ENCODE measurements at places on chromosomes 1 and 21. TPM values are rescaled to one million over a fixed set of nuclear protein-coding genes. Genes with fewer than 3 reads are reported as not detected.

DNA sequence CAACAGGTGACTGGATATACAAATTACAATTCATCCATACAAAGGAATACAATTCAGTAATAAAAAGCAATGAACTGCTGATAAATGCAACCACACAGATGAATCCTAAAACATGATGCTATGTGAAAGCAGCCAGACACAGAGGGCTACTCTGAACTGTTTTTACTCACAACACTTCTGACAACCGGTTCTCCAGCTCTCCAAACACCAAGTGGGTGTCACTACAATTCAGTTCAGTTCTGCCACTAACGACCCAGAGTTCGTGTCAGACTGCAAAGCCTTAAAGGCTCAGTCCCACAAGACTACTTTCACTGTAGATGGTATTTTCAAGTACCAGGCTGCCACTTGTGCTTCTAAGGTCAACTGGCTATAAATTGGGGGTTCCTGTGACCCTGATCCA is 119.4 kb downstream of the SLC16A1 start:
- no peak overlapping the region for H3K27ac ChIP-seq
- DNase-seq: no peak
- H3K4me1 ChIP-seq: peaks cover 12% of the 10 kb centered on the region
- H3K27me3 ChIP-seq: no peaks in the 10 kb centered on the region
- no peaks in the 10 kb centered on the region for H3K36me3 ChIP-seq

ASCL5 gene
- not detected for total RNA-seq

EVA1C gene
- 31.8 TPM for total RNA-seq

GRCh38 chr1:5643360-5644107 is 348.7 kb downstream of the NPHP4 start:
- no peaks in the 10 kb centered on the region for H3K36me3 ChIP-seq
- no peak for DNase-seq
- no peak overlapping the region for H3K4me3 ChIP-seq
- H3K4me1 ChIP-seq: no peaks in the 10 kb centered on the region
- H3K27me3 ChIP-seq: peaks cover 22% of the 10 kb centered on the region
- no peak overlapping the region for H3K27ac ChIP-seq

GRCh38 chr1:67824766-67825165 is 8.5 kb downstream of the GNG12 start:
- H3K36me3 ChIP-seq: no peaks in the 10 kb centered on the region
- no peaks in the 10 kb centered on the region for H3K27me3 ChIP-seq

Measured in lower lobe of right lung (tissue), 2 donors.